ENCODE measurements at places on chromosomes 11 and 22.

DNA sequence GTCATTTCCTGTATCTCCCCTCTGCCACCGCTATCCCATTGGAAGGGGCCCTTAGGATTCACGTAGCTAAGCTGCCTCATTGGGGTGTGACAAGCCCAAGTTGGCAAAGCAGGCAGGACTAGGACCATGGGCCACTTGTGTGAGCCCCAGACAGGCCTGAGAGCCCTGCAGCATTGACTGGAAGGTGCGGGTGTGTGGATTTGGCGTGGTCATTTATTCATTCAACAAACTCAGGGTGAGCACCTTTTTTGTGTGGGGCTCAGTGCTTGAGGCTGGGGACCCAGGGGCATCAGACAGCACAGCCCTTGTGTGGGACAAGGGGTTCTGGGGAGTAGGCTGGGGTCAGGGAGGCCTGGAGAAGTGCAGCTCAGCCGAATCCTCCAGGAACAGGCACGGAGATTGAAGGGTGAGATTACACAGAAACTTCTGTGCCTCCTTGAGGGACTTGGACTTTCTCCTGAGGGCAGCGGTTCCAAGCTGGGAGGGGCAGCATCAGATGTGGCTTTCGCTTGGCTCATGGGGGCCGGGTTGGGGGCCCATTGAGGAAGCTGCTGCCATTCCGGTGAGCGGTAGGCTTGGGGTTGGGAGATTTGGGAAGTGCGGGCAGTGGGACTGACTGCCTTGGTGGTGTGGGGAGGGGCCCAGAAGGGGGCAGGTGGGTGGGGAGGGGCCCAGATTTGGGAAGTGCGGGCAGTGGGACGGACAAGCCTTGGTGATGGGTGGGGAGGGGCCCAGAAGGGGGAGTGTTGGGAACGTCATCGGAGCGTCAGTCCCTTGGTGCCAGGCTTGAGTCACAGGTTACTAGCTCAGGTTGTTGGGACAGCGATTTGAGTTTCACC lies 11.9 kb downstream of the MGAT3 start:
- DNase-seq = no peak

DNA sequence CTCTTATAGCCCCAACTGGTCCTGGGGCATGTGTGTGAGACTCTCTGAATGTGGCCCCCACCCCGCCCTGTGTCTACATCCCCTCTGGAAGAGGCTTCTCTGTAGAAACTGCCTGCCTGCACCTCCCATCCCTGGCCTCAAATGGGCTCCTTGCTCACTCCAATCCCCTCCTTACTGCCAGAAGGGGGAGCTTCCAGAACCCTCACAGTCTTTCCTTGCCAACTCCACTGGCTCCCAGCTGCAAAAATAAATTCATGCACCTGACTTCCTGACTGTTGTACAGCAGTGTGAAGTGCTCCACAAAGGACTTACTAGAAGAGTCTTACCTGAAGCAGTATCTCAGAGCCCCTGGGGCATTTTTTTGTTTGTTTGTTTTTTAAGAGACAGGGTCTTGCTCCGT lies 15.2 kb upstream of the SERPIND1 start:
- DNase-seq = no peak

- no peak for DNase-seq
Observed at GRCh38 chr11:17473071-17473744, 3.4 kb downstream of the ABCC8 start.

DNA sequence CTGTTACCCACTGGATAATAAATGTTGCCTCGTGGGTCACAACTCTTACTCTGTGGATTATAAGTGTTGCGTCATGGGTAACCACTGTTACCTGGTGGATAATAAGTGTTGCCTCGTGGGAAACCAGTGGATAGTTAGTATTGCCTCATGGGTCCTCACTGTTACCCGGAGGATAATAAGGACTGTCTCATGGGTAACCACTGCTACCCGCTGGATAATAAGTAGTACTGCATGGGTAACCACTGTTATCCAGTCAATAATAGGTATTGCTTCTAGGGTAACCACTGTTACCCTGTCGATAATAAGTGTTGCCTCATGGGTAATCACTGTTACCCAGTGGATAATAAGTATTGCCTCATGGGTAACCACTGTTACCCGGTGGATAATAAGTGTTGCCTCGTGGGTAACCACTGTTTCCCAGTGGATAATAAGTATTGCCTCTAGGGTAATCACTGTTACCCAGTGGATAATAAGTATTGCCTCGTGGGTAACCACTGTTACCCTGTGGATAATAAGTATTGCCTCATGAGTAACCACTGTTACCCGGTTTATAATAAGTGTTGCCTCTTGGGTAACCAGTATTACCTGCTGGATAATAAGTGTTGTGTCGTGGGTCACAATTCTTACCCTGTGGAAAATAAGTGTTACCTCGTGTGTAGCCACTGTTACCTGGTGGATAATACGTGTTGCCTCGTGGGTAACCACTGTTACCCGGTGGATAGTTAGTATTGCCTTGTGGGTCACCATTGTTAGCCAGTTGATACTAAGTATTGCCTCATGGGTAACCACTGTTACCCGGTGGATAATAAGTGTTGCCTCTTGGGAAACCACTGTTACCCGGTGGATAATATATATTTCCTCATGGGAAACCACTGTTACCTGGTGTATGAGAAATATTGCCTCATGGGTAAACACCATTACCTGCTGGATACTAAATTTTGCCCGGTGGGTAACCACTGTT lies 15.7 kb upstream of the NXPE4 start:
- DNase-seq = no peak

DNA sequence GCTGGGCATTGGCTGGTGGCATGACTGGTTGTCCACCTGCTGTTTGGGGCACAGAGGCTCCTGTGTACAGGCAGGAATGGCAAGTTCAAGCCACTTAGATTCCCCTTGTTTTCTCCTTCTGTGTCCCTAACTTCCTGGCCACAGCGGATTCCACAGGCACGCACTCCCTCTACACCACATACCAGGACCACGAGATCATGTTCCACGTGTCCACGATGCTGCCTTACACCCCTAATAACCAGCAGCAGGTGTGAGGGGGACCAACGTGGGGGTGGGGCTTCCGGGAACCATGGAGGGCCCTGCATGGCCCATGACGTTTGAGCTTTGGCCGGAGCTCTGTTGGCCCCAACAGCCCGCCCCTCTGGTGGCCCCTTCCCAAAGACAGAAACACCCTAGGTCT lies 7.8 kb downstream of the SIPA1 start:
- DNase-seq = no peak

GRCh38 chr22:20553947-20554741 lies 46.7 kb downstream of the MED15 start:
- DNase-seq = no peak

- DNase-seq = no peak
Observed at GRCh38 chr22:21865041-21865440, 2.4 kb downstream of the MAPK1 start.

GRCh38 chr11:118911880-118912741 lies 13.6 kb downstream of the BCL9L start:
- DNase-seq = no peak

- DNase-seq = no peak
Observed at GRCh38 chr11:88295028-88295427, 42.5 kb downstream of the CTSC start.

DNA sequence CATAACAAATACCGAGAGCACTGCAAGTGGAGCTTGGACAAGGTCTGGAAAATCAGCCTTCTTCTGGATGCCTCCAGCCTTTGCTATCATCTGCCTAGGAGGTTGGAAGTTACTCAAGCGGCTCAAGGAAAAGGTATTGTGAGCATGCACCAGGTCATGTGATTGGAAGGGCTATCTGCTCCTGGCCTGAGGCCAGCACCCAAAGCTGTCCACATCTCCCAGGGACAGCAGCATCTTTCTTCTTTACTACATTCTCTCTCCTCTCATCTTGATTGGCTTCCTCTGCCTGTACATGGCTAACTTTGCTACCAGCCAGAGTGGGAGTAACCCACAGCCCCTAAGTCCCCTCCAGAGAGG lies 44.2 kb upstream of the AMPD3 start:
- no peak for DNase-seq

DNA sequence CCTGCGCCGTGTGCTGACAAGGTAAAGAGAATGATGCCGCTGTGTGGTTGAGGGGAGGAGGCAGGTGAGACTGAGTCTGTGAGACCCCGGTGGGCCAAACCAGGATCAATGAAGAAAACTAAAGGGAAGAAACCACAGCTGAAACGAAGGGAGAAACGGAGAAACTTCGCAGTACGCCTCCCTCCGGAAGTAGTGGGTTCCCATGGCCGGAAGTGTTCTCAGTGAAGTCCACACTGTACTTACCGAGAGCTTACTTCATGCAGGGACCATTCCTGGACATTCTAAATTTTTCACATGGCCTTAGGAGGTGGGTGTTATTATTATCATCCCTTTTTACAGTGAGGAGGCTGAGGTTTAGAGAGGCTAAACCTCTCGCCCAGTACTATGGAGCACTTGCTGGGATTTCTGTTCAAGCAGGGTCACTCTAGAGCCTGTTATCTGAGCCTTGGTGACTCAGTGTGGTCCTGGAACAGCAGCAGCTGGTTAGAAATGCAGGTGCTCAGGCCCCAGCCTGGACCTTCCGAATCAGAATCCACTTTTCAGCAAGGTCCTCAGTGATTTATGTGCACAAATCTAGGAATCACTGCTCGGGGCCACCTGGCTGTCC lies 17.9 kb downstream of the CD5 start:
- no peak for DNase-seq

DNA sequence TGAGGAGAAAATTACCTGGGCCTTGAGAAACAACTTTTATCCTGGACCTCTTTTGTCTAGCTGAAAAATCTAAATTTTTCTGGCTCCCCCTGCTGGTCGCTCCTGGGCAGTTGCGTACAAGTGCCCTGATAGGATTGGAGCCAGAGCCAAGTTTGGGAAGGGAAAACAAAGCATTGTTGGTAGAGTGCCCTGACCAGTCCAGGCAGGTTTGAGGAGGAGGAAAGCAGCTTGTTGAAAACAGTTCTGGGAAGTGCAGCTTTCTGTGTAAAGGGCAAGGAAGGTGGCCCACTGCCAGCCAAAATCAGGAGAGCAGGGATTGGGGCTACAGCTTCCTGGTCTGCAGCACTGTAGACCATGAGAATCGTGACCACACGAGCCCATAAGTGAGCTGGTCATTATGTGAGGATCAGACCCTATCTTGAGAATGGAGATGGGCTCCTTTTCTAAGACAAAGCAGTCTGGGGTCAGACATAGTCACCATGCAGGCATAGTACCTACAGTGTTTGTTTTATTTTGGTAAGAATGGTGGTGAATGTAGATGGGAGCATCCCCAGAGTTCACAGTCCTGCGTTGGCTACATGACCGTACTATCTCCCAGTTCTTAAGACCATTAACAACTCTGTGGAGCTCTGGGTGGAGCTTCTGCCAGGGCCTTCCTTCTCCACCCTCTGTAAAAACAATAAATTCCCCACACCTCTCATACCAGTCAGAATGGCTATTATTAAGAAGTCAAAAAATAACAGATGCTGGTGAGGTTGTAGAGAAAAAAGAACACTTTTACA lies 21.3 kb upstream of the PIK3IP1 start:
- DNase-seq = peak; percentile 44

DNA sequence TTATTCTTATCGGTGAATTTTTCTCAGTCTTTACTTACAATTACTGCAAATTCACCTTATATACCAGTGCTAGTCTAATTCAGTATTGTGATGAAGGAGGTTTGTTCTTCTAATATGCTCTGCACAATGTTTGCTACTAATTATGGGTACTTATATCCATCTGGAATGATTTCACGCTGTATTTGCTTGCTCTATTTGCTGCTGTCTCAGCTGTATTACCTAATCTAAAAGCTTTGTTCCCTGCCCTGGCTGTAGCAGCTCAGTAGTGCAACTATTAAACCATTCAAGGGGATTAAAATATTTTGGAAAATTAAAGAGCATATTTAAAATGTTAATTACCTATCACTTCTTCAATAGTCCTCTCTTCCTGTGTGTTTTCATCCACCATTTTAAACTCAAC lies 375.3 kb downstream of the LUZP2 start:
- no peak for DNase-seq

DNA sequence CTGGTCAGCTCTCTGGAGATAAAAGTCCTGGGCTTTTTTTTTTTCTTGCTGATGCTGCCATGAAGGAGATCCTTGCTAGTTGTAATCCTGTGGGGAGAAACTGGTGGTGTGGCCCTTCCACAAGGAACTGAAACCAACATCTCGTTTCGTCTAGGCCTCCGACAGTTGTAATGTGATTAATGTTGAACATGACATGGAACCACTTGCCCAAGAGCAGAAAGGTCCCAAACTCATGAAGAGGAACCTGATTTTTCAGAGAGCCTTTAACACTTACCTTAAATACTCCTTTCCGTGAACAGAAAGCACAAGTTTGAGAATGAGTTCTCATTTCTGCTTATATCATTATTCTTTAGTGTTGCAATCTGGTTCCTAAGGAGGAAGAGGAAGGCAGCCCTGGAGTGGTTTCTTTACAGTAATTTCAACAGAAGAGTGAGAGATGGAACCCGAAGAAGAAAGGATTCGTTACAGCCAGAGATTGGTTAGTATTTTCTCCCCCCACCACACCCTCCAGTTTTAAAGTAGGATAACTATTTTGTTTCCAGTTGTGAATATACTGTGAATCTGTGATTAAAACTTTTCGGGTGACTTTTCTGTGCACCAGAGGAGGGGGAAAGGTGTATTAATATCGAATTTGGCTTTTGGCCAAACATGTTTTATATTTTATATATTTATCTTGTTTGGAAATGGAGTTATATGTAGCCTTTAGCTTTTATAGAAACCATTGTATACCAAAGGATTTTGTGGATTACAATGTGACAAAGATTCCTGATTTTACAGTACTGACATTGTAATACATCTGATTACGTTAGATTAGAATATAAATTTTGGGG lies 2.0 kb downstream of the KDM2A start:
- no peak for DNase-seq

- DNase-seq = no peak
Observed at GRCh38 chr11:7605186-7605943, 67.9 kb downstream of the CYB5R2 start.

DNA sequence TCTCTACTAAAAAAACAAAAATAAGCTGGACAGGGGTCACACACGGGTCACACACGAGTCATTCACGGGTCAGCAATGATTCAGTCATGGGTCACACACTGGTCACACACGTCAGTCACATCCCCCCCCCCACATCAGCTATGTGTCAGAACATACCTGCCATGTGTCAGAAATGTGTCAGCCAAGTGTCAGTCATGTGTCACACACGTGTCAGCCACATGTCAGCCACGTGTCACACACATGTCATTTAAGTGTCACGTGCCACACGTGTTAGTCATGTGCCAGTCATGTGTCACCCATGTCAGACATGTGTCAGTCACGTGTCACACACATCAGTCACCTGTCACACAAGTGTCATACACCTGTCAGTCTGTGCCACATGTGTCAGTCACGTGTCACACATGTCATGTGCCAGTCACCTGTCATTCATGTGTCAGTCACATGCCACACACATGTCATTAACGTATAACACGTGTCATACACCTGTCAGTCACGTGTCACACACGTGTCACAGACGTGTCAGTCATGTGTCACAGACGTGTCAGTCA lies 28.7 kb upstream of the MMP20 start:
- DNase-seq = no peak

- DNase-seq = no peak
Observed at GRCh38 chr11:18802381-18803257, 11.0 kb upstream of the PTPN5 start.
